Hematopoietic multipotent progenitor cell treated with erythropoietin and hydrocortisone succinate and interleukin-3 and kit ligand, for 8 days (in vitro differentiated cells): ENCODE measurements at places on chromosomes 6 and 20.

DNA sequence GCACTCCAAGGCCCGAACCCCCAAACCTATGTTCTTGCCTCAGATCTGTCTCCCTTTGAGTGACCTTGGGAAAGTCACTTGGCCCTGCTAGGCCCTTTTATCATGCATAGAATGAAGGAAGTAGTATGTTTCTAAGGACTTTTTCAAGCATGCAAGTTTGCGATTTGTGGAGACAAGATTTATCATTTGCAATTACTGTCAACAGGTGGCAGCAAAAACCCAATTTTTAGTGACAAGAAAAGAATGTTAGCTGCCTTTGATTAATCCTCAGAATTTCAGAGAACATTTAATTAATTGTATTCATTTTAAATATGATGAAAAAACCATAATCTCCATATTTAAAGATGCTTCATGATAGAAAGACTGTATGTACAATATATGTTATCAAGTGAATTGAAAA, 28.3 kb upstream of the PREP start:
- DNase-seq, result peak; percentile 55

- no peak for DNase-seq
Observed at GRCh38 chr20:10185741-10186558, 32.7 kb upstream of the SNAP25 start.

DNA sequence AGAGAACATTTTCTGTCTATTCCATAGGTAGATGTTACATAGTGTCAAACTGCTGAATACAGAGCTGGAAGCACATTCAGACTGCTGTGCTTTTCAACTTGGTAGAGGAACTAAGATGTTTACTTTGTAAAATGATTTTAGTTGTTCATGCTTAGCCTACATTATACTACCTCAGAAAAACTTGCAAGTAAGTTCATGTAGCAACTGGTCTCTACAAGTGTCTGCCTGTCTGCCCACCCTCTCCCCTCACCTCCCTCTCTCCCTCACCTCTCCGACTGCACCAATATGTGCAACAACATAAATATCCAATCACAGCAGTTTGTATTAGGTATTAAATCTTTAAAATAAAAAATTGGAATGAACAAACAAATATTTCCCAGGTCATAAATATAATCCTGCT, 25.3 kb downstream of the ELOVL4 start:
- no peak for DNase-seq

DNA sequence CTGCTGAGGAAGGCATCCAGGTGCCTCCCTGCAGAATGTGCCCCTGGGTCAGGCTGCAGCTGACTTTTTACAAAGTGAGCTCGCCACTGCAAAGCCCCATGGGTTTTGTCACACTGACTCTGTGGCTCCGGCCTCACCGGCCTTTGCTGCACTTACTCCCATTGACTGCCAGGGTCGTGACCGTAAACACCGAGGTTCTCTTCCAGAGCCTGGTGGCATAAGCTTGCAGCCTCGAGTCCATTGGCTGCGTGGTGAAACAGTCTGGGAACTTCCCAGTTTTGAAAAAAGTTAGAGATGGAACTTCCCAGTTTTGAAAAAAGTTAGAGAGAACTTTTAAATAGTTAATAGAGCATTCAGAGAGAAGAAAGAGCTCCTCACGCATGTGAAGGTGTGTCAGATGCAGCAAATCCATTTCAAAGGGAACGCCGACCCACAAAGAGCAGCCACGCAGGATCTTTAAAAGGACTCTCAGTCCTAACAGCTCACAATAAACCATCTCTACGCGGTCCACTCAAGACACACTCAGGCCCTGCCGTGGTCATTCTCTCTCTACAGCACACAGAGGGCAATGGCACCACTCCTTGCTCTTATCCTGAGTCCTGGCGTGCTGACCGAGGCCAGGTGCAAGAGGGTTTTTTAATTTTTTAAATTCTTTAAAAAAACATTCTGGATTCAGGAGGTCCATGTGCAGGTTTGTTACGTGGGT, 12.8 kb downstream of the RAMACL start:
- DNase-seq, result no peak

DNA sequence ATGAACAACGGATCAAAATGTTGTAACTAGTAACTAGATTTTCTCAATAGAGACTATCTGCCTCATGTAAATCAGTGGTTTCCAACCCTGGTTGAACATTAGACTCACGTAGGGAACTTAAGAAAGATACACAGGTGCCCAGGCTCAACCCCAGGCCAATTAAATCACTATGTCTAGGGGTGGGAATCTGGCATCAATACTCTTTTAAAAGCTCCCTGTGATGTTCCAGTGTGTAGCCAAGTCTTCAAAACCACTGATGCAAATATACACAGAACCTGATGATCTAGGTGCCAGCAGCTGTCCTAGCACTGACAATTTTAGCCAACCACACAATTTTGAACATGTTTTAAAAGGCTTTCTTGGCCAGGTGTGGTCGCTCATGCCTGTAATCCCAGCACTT, 128.7 kb downstream of the TBC1D32 start:
- DNase-seq, result no peak

- no peak for DNase-seq
Observed at GRCh38 chr6:140980265-140980887, 1152.3 kb upstream of the GJE1 start.

DNA sequence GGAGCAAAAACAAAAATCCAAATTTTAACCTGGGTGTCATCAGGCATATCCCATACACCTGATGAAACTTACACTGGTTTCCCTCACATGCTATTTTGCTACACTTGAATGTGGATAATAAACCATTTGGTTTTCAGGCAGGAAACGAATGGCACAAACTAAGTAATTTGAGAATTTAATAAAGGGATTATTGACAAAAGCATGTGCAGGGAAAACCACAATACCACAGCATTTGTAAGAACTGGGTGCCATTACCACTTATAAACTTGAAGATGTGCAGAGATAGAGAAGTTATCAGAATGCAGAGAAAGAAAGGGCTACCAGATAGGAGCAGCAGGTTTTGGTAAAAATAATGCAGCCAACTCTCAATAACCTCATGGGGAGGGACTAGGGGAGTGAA, 151.2 kb downstream of the RFX6 start:
- no peak for DNase-seq

- DNase-seq, result no peak
Observed at GRCh38 chr6:52635049-52635577, 35.8 kb upstream of the TMEM14A start.

DNA sequence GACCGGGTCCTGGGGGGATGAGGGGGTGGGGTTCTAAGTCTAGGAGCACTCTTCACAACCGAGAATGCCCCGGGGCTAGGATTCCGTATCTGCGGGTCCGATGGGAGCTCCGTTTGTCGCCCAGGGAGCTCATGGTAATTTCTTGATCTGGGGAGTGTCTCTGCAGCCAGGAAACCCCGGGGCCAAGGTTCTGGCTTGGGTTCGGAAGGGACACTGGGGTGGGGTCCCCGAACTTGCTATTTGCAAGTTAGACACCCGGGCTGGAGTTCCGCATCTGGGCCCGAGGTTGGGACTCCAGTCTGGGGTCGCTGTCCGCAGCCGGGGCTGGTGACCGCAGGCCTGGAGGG, 397 bp downstream of the PEDS1 start:
- DNase-seq, result no peak

- no peak for DNase-seq
Observed at GRCh38 chr20:4929686-4930397, 71.5 kb downstream of the SLC23A2 start.

DNA sequence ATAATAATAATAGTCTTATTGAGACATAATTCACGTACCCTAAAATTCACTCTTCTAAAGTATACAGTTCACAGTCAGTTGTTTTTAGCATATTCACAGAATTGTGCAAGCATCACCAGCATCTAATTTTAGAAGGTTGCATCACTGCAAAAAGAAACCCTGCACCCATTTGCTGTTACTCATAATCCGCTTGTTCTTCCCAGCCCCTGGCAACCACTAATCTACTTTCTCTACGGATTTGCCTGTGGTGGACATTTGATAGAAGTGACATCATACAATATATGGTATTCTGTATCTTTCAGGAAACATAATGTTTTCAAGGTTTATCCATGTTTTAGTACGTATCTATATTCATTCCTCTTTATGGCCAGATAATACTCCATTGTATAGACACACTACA, 41.5 kb upstream of the FAM184A start:
- no peak for DNase-seq

DNA sequence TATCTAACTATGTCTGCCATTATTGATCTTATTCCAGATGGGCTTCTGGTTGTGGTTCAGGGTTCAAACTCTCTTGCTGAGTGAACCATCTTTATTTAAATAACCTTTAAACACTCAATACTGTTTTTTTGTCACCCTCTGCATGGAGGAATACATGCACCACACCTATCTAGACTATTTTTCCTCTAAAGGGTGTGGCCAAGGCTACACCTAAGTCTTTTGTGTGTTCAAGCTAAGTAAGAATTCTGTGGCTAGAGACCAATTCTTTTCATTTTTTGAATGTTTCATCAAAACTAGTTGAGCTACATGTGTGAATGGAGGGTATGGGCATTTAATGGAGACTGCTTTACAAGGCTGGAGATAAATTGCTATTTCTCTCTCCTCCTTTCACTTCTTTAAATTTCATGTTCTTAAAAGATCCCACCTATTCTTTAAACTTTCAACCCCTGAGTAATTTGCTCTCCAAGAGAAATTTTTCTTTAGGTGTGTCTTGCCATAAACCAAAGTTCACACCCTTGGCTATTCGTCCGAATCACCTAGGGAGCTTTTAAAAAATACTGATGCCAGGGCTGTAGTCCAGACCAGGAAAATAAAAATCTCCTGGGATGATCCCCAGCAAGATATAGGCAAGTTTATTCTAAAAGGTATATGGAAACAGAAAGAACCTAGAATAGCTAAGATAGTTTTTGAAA, 24.8 kb upstream of the MBOAT1 start:
- no peak for DNase-seq

DNA sequence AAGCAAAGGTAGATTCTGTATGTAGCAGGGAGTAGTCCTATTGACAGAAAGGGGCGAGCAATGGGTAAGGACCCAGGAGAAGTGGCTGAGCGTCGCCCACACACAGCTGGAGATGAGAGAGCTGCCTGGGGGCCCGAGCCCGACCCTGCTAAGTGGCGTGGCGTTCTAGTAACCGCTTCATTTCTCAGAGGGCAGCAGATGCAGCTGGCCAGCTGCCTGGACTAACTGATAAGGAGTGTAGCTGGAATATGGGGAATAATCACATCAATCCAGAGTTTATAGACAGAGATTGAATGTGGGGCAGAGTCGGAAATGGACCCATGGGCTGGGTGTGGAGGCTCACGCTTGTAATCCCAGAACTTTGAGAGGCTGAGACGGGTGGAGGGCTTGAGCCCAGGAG, 64.4 kb downstream of the EZR start:
- DNase-seq, result no peak

- DNase-seq, result no peak
Observed at GRCh38 chr6:80433010-80433672, 326.7 kb downstream of the BCKDHB start.

- DNase-seq, result no peak
Observed at GRCh38 chr20:32995802-32996201, 8.4 kb downstream of the SUN5 start.

GRCh38 chr6:114240796-114241195, 102.0 kb downstream of the HS3ST5 start:
- no peak for DNase-seq

DNA sequence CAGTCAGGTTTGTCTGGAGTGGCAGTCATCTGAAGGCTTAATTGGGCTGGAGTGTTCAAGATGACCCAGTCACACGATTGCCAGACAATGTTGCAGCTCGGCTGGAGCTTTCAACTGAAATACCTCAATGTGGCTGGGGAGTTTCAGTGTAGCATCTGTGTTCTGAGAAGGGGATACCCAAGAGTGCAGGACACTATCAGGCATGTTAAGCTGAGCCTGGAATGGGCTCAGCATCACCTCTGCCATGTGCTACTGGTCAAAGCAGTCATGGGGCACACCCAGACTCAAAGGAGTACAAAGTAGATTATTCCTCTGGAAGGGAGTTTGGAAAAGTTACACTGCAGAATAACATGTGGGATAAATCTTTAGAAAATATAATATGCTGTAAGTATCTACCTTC, 363.9 kb downstream of the KIF16B start:
- no peak for DNase-seq

GRCh38 chr20:44207126-44207723, 3.3 kb downstream of the OSER1 start:
- no peak for DNase-seq

DNA sequence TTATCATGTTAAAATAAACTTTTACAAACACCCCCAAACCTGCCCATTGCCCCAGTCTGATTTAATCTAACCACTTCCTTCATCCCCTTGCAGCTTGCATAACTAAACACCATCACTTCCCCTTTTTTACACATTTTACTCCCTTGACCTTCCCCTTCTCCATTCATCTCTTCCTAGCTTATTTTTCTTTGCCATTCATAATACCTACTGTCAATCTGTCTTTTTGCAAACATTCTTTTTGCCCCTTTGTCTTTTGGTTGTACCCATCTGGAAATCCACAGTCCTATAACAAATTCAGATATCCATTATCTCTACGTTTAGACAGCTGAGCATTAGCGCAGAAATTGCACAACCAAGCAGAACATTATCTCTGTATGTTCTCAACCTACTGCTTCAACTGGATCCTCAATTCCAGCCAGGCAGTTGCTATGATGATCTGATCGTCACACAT, 51.2 kb downstream of the C6orf52 start:
- peak; percentile 53 for DNase-seq
